Liver (tissue), 10 donors: ENCODE measurements at places on chromosomes 4 and X.
A peak's percentile ranks its signal among the peaks of the same experiment; 100 is the strongest.

DNA sequence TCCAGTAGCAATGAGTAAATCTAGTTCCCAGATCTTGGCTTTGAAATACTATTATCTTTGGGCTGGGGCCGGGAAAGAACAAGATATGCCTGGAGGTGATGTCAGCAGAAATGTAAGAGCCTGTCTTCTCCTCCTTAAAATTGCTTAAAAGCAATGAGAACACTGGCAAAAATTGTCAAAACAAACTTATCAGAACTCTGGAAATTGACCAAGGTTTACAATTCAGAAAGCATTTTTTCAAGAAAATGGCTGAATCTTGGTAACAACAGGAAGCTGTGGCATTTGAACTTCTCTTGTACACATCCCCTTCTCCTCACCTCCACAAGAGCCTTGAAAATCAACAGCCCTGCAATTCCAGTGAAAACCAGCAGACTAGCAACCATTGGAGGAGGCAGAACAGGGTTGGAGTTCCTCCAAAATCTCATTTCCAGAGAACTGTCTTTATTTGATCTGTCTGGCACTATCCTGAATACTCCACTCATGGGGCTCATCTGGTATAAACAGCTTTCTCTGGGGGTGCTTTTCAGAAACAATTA lies 13.5 kb downstream of the TIMP1 start:
- H3K27me3 ChIP-seq = peaks cover 3% of the 10 kb centered on the region
- no peak overlapping the region for H3K27ac ChIP-seq
- H3K36me3 ChIP-seq = no peaks in the 10 kb centered on the region
- H3K4me3 ChIP-seq = no peak overlapping the region

DNA sequence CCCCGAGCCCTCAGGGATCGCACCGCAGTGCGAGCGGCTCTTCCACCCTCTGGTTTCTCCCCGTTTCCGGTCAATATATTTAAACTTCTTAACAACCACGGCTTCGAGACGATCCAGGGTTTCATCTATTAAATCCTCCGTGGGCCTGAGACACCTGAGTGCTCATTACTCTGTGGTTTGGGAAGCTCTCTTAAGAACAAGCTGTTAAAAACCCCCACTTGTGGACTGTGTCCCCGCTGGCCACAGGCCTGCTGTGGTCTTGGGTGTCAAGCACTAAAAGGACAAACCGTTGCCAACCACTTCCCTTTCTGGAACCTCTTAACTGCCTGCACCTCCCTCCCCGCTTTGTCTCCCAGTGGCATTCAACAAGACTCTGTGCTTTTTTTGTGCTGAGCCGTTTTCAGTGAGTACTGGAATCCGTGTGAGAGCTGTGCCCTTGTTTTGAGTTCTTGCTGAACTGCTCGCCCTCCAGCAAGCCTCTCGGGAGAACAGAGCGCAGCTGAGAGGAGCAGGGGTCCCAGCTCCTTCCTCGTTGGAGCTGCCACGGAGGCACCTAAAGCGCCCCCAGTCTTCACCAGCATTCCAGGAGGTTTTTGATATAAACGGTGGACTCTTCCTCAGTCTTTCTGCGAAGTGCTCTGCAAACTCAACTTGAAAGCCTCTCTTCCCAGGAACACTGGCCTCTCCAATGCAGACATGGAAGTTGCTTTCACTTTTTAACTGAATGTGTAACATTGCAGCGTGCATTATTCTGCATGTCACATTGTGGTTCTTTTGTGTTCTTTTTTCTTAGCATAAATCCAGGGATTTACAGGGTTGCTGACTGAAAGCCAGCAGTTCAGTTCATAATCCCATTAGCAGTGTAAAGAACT lies 691 bp upstream of the IGFBP7 start:
- no peaks in the 10 kb centered on the region for H3K36me3 ChIP-seq
- H3K4me1 ChIP-seq = peaks cover 7% of the 10 kb centered on the region
- H3K4me3 ChIP-seq = peak overlapping the region; percentile 24
- peak overlapping the region; percentile 60 for H3K27ac ChIP-seq
- peak; percentile 35 for DNase-seq

DNA sequence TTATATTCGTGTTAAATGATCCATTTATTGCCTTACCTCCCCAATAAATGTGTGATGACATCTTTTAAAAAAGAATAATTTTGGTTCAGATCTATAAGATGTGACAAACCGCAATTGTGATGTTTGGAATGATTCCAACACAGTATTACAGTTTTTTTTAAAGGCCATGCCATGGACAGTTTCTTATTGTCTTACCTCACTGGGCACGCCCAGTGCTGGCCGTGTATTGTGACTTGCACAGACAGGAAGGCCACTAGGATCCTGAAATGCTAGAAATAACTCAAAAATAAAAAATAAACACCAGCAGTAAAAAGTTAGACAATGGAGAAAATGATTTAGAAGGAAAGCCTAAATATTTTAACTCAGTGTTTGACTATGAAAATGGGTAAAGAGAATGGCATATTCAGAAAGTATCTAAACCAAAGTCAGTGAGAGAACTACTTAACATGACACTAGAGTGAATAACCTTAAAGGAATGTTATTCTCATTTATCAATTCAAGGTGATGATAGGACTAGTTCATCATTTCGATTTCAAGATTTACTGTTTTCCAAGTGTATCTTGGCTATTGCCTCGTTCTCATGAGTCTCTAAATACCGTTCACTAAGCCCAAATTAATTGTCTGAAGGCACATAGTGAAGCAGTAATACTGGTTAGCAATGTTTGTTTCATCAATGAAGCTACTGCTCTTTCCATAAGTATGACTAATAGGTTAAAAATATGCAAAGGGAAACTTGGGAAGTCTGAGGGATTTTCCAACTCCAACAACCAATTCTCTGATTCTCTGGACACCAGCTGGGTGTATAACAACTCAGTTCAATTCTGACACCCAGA lies 46.1 kb upstream of the VEGFC start:
- no peak for DNase-seq
- no peaks in the 10 kb centered on the region for H3K27me3 ChIP-seq
- no peak overlapping the region for H3K4me3 ChIP-seq
- H3K27ac ChIP-seq = no peak overlapping the region
- no peaks in the 10 kb centered on the region for H3K4me1 ChIP-seq

GRCh38 chr4:102217775-102218355 lies 127.4 kb downstream of the SLC39A8 start:
- H3K4me1 ChIP-seq = no peaks in the 10 kb centered on the region
- H3K27ac ChIP-seq = no peak overlapping the region
- H3K36me3 ChIP-seq = no peaks in the 10 kb centered on the region
- no peak for DNase-seq
- H3K27me3 ChIP-seq = no peaks in the 10 kb centered on the region
- H3K4me3 ChIP-seq = no peak overlapping the region

GRCh38 chr4:37999000-37999716 lies 39.0 kb downstream of the PTTG2 start:
- peaks cover 9% of the 10 kb centered on the region for H3K4me1 ChIP-seq
- no peaks in the 10 kb centered on the region for H3K27me3 ChIP-seq
- H3K27ac ChIP-seq = no peak overlapping the region
- H3K36me3 ChIP-seq = peaks cover 4% of the 10 kb centered on the region

DNA sequence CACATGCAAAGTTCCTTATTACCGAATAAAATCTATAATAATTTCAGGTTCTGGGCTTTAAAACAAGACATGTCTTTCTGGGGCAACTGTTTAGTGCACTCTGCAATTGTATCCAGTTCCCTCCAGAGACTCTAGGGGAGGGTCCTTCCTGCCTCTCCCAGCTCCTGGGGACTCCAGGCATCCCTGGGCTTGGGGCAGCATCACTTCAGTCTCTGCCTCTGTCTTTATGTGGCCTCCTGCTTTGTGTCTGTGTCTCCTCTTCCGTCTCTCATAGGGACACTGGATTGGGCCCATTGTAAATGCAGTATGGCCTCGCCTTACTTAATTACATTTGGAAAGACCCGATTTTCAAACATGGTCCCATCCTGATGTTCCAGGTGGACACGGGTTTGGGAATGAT lies 10.9 kb upstream of the ASMTL start:
- DNase-seq = no peak
- no peaks in the 10 kb centered on the region for H3K4me1 ChIP-seq
- H3K36me3 ChIP-seq = no peaks in the 10 kb centered on the region
- H3K27ac ChIP-seq = no peak overlapping the region

DNA sequence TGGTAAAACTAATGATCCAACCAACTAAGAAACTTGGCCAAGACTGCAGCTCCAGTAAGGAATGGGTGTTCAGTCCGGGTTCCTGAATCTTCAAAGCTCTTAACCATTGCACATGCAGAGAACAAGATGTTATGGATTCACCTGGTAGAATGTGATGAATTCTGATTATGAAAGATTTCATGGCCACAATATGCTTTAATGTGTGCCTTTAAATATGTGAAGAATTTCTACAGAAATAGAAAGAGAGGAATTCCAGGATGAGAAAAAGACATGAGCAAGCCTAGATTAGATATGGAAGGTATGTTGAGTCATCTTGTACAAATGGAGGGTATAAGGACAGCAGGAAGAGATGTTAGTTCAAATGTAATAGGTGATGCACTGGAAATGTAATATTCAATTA lies 472.2 kb upstream of the TENM3 start:
- no peak for DNase-seq
- no peaks in the 10 kb centered on the region for H3K27me3 ChIP-seq
- no peak overlapping the region for H3K27ac ChIP-seq

DNA sequence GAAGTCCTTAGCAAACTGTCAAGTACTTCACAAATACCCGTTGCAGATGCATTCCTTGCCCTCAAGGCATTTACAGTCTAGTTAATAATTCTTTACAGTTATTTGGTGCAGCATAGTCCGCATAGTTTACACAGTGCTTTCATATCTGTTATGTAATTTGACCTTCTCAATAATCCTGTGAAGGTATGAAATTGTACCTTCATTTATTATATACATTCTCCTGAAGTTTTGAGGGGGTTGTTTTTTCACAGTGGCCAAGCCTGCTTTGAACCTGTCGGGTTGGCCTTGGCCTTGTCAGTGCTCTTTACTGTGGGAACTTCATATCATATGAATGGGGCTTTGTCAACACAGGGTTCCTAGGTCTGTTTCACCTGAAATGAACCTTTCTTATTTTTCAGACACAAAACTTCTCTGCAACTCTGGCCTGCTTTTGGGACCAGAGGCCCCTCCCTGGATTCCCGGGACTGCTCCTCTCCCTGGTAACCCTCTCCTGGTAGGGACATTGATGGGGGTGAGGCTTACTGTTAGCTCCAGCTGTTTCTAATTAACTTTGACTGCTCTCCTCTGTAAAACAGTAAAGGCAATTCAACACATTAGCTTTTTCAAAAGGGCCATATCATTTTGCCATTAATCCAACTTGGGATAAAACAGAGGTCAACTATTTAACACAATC lies 9.1 kb downstream of the IGFBP7 start:
- no peak for DNase-seq
- no peaks in the 10 kb centered on the region for H3K4me1 ChIP-seq

GRCh38 chr4:185256446-185256845 lies 47.0 kb downstream of the SNX25 start:
- H3K4me3 ChIP-seq = no peak overlapping the region
- no peak for DNase-seq
- no peaks in the 10 kb centered on the region for H3K4me1 ChIP-seq
- H3K27me3 ChIP-seq = no peaks in the 10 kb centered on the region
- no peaks in the 10 kb centered on the region for H3K36me3 ChIP-seq

- no peaks in the 10 kb centered on the region for H3K27me3 ChIP-seq
- H3K4me3 ChIP-seq = no peak overlapping the region
- no peak overlapping the region for H3K27ac ChIP-seq
- H3K4me1 ChIP-seq = peaks cover 10% of the 10 kb centered on the region
Measured at GRCh38 chr4:122249357-122249756, 97.2 kb downstream of the BLTP1 start.

DNA sequence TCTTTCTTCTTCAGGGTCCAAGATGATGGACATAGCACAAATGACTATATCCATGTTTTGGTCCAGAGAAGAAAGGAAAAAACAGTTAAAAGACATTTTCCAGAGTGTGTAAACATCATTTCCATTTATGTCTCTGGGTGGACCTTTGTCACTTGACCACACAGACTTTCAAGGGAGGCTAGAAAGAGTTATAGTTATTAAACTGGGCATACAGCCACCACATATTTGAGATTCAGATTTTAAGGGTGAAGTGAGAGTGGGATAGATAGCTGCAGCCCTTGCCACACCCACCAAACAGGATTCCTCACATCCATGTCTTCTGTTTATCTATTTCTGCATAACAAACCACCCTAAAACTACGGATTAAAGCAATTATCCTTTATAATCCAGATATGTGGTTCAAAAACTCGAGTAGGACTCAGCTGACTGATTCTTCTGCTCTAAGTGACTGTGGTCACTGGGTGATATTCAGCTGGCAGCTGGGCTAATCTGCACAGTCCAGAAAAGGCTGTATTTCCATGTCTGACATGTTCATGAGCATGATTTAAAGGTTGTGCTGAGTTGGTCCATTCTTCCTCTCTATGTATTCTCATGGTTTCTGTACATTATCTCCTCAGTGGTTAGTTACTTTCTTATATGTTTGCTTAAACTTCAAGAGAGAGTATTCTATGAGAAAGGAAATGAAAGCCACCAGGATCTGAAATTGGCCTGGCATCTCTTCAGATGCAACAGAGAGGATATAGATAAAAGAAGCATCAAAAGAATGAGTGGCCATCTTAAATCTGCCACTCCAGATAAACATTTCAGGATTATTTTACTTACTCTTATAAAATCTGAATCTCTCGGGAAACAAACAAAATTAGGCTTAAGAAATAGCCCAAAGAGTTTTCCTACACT lies 459.8 kb upstream of the CTSO start:
- no peaks in the 10 kb centered on the region for H3K4me1 ChIP-seq
- H3K27ac ChIP-seq = no peak overlapping the region
- H3K4me3 ChIP-seq = no peak overlapping the region
- no peak for DNase-seq
- no peaks in the 10 kb centered on the region for H3K36me3 ChIP-seq
- H3K27me3 ChIP-seq = no peaks in the 10 kb centered on the region

- no peak overlapping the region for H3K27ac ChIP-seq
- H3K36me3 ChIP-seq = no peaks in the 10 kb centered on the region
- no peaks in the 10 kb centered on the region for H3K4me1 ChIP-seq
- H3K4me3 ChIP-seq = no peak overlapping the region
Measured at GRCh38 chrX:149848855-149849254, 32.1 kb upstream of the MAGEA8 start.

GRCh38 chr4:180808862-180809261 lies 1434.3 kb upstream of the TENM3 start:
- no peak overlapping the region for H3K27ac ChIP-seq
- no peaks in the 10 kb centered on the region for H3K4me1 ChIP-seq
- H3K4me3 ChIP-seq = no peak overlapping the region
- H3K36me3 ChIP-seq = no peaks in the 10 kb centered on the region

- H3K4me3 ChIP-seq = no peak overlapping the region
- no peak for DNase-seq
- H3K4me1 ChIP-seq = no peaks in the 10 kb centered on the region
- no peaks in the 10 kb centered on the region for H3K27me3 ChIP-seq
Measured at GRCh38 chr4:148812101-148812500, 369.9 kb upstream of the NR3C2 start.

DNA sequence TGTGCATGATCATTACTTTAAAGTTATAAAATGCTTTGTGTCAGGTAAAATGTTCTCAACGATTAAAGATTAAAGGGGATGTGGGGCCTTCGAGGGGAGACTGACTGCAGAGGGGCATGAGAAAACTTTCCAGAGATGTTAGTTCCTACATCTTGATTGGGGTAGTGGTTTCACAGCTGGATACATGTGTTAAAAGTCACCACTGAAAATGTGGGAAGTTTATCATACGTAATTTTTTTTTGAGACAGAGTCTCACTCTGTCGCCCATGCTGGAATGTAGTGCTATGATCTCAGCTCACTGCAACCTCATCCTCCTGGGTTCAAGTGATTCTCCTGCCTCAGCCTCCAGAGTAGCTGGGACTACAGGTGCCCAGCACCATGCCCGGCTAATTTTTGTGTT lies 79.5 kb downstream of the RBM47 start:
- H3K27ac ChIP-seq = peak overlapping the region; percentile 87
- H3K4me1 ChIP-seq = peaks cover 19% of the 10 kb centered on the region
- no peak overlapping the region for H3K4me3 ChIP-seq
- H3K36me3 ChIP-seq = peaks cover 2% of the 10 kb centered on the region
- no peaks in the 10 kb centered on the region for H3K27me3 ChIP-seq
